ENCODE measurements at places on chromosomes 12 and 14. TPM values are rescaled to one million over a fixed set of nuclear protein-coding genes. Genes with fewer than 3 reads are reported as not detected.
A peak's percentile ranks its signal among the peaks of the same experiment; 100 is the strongest.

- H3K4me3 ChIP-seq, result no peak overlapping the region
- H3K27me3 ChIP-seq, result no peaks in the 10 kb centered on the region
These were observed 440.1 kb upstream of the FAR2 start for GRCh38 chr12:28708918-28709371.

PPP4R4 gene
- 6.1 TPM for total RNA-seq

TAS2R20 gene
- total RNA-seq, result 4.7 TPM

DNA sequence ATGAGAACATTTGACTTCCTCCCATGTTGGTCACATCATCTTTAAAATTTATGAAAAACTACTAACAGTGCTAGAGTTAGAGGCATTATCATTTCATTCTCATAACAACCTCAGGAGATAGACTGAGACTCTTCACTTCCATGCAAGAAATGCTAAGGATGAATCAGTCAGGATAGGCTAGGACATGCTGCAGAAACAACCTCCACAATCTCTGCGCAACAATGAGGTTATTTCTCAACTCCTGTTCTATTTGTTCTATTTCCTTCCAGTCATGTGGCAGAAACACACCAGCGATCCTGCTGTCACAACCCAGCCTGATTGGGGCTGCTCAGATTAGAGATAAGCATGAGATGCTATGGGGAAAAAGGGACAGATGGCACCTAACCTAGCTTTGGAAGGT, 49.0 kb upstream of the TMEM263 start:
- no peak overlapping the region for H3K4me3 ChIP-seq
- DNase-seq, result no peak
- H3K27me3 ChIP-seq, result no peaks in the 10 kb centered on the region
- H3K27ac ChIP-seq, result no peak overlapping the region
- no peaks in the 10 kb centered on the region for H3K36me3 ChIP-seq

IL31 gene
- total RNA-seq, result not detected

MUCL1 gene
- not detected for total RNA-seq

TDRD9 gene
- 0.74 TPM for total RNA-seq

- H3K36me3 ChIP-seq, result no peaks in the 10 kb centered on the region
- H3K27ac ChIP-seq, result peak overlapping the region; percentile 94
- DNase-seq, result no peak
- no peaks in the 10 kb centered on the region for H3K27me3 ChIP-seq
These were observed 5.5 kb downstream of the OR10AD1 start for GRCh38 chr12:48197549-48197970.

DNA sequence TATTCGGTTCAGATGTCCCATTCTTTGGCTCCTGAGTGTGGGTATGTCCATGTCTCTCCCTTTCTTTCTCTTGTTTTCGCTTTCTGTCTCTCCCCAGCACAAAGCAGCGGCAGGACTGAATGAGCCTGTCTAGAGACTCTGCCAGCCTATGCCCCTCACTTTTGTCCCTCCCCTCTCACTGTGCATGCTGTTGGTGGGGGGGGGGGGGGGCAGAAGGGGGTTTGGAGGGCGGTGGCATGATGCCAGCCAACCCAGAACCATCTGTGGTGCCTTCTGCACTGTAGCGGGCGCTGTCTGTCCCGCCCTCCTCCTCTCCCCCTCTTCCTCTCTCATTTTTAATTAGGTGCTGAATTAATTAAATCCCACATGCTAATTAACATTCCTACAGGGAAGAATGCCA, 17.7 kb downstream of the NGDN start:
- no peak overlapping the region for H3K27ac ChIP-seq
- no peaks in the 10 kb centered on the region for H3K27me3 ChIP-seq
- no peak for DNase-seq
- no peaks in the 10 kb centered on the region for H3K4me1 ChIP-seq

DNA sequence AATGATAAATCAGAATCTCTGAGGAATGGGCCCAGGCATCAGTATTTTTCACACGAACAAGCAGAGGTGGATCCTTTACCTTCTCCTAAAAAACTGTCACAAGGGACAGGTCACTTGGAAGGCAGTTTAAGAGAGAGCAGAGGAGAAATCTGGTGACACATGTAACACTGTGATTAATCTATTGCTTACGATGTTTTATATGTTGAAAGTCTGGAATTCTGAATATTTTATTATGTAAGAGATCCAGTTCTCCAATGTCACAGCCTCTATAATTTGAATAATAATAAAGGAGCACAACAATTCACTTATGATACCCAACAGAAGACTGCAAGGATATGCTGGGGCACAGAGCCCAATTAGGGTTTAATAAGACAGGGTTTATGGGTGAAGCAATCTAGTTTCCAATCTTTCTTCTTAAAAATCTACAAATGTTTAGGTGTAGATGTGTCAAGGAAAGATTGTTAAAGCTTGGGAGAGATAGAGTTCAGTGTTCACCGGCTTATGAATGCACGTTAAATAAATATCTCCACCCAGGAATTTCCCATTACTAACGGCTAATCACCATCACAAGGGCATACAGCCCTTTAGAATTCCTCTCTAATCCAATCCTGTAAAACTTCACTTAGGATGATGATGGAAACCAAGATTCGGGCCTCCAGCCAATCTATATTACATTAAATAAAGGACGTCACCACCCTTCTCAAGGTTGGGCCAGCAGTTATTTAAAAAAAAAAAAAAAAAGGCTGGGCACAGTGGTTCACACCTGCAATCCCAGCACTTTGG, 23.4 kb downstream of the DUSP16 start:
- no peak for DNase-seq
- no peaks in the 10 kb centered on the region for H3K36me3 ChIP-seq
- no peaks in the 10 kb centered on the region for H3K27me3 ChIP-seq
- H3K27ac ChIP-seq, result no peak overlapping the region

GRCh38 chr14:29648045-29648444, 279.6 kb downstream of the PRKD1 start:
- H3K36me3 ChIP-seq, result no peaks in the 10 kb centered on the region
- no peak overlapping the region for H3K4me3 ChIP-seq
- no peaks in the 10 kb centered on the region for H3K27me3 ChIP-seq
- no peak for DNase-seq
- no peaks in the 10 kb centered on the region for H3K4me1 ChIP-seq
- H3K27ac ChIP-seq, result no peak overlapping the region

OAS1 gene
- 30.9 TPM for total RNA-seq

- no peak for DNase-seq
- H3K4me3 ChIP-seq, result no peak overlapping the region
- H3K27ac ChIP-seq, result peak overlapping the region; percentile 15
- no peaks in the 10 kb centered on the region for H3K36me3 ChIP-seq
- peaks cover 50% of the 10 kb centered on the region for H3K4me1 ChIP-seq
These were observed 26.6 kb downstream of the NINJ2 start for GRCh38 chr12:636632-637031.

GRCh38 chr14:77025744-77026165, 2.8 kb downstream of the IRF2BPL start:
- no peaks in the 10 kb centered on the region for H3K27me3 ChIP-seq
- H3K4me3 ChIP-seq, result peak overlapping the region; percentile 60
- peak overlapping the region; percentile 98 for H3K27ac ChIP-seq
- no peaks in the 10 kb centered on the region for H3K36me3 ChIP-seq
- peaks cover 71% of the 10 kb centered on the region for H3K4me1 ChIP-seq
